Thymus (tissue), 14 donors: ENCODE measurements at places on chromosomes 7 and 10.

GRCh38 chr10:1737222-1738061 lies at the start of gene ADARB2:
Gene ADARB2 (minus strand): TSS chr10:1737525.
- peaks cover 64% of the 10 kb centered on the region for H3K27me3 ChIP-seq
- H3K4me1 ChIP-seq = no peaks in the 10 kb centered on the region
- H3K4me3 ChIP-seq = peak within 1 kb of the TSS; percentile 30
- no peak for DNase-seq
- H3K27ac ChIP-seq = no peak within 1 kb of the TSS
- H3K36me3 ChIP-seq = no peaks in the 10 kb centered on the region

GRCh38 chr7:104231054-104232046 lies 23.5 kb upstream of the ORC5 start:
- H3K36me3 ChIP-seq = no peaks in the 10 kb centered on the region
- no peak overlapping the region for H3K27ac ChIP-seq
- no peak overlapping the region for H3K4me3 ChIP-seq
- no peaks in the 10 kb centered on the region for H3K4me1 ChIP-seq

DNA sequence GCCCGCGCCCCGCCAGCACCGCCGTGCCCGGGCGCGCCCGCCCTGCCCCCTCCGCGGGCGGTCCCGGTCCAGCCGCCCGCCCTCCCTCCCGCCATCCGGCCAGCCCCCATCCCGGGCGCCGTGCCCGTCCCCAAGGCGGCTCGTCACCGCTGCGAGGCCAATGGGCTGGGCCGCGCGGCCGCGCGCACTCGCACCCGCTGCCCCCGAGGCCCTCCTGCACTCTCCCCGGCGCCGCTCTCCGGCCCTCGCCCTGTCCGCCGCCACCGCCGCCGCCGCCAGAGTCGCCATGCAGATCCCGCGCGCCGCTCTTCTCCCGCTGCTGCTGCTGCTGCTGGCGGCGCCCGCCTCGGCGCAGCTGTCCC lies at the start of gene HTRA1:
Gene HTRA1 (plus strand): TSS at position 187 of the 362 bp plus-strand sequence. CDS start 100 bp downstream, at position 287.
- H3K4me1 ChIP-seq = no peaks in the 10 kb centered on the region
- no peak for DNase-seq
- peaks cover 43% of the 10 kb centered on the region for H3K27me3 ChIP-seq
- H3K4me3 ChIP-seq = peak within 1 kb of the TSS; percentile 30
- H3K36me3 ChIP-seq = no peaks in the 10 kb centered on the region
- peak within 1 kb of the TSS; percentile 36 for H3K27ac ChIP-seq

DNA sequence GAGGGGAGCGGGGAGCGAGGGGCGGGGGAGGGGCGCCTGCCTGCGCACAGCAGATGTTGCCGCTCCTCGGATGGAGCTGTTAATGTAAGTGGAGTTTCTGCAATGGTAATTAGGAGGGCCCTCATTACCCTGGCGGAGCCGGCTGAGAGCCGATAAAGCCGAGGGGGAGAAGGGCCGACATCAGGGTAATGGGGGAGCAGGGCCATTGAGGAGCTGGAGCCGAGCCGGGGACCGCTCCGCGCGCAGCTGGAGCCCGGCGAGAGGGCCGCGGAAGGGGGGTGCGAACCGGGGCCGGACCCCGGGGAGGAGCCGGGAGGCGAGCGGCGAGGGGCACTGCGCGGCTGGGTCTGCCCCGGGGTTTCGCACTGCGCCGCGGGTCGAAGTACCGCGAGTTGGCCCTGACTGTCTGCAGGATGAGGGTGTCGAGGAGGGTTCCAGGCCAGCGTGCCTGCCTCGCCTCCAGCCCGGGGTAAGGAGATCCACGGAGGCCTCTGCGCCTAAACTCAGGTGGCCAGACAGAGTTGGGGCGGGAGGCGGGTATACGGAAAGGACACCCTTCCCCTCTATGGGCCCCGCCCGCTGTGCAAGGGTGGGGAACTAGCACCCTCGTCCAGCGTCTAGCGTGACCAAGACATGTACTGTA lies 55.0 kb upstream of the LBX1 start:
- no peak for DNase-seq
- no peak overlapping the region for H3K4me3 ChIP-seq
- H3K27ac ChIP-seq = no peak overlapping the region

DNA sequence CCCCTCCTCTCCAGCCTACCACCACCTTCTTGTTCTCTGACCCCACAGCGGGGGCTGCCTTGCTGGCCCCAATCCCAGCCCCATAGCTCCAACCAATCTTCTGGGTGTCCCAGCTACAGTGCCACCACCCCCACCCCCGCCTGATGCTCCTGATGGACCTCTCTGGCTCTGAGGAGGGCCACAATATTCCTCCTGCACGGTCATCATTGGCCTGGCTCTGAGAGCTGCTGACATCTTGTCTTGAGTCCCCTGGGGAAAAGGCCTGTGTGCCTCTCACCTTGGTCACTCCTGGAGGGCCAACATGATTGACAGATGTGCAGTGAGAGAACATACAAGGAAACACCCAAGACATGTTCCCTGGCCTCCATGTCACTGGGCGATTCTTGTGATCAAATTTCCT lies 7.6 kb downstream of the GDF2 start:
- H3K4me1 ChIP-seq = no peaks in the 10 kb centered on the region
- no peak overlapping the region for H3K4me3 ChIP-seq
- H3K27ac ChIP-seq = no peak overlapping the region
- H3K36me3 ChIP-seq = no peaks in the 10 kb centered on the region

- no peak for DNase-seq
- no peak overlapping the region for H3K4me3 ChIP-seq
- peaks cover 45% of the 10 kb centered on the region for H3K27me3 ChIP-seq
- no peak overlapping the region for H3K27ac ChIP-seq
- peaks cover 3% of the 10 kb centered on the region for H3K4me1 ChIP-seq
These were observed 1.9 kb downstream of the COBL start for GRCh38 chr7:51314726-51315125.

DNA sequence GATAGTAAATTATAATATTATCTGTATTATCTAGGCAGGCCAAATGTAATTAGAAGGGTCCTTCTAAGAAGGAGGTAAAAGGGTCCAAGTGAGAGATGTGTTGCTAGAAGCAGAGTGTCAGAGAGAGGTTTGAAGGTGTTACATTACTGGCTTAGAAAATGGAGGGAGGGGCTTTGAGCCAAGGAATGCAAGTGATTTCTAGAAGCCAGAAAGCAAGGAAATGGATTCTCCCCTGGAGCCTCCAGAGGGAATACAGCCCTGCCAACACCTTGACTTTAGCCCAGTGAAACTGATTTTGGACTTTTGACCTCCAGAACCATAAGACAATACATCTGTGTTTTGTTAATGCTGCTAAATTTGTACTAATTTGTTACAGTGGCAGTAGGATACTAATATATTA lies 97.9 kb upstream of the IL6 start:
- no peak for DNase-seq
- no peak overlapping the region for H3K4me3 ChIP-seq
- H3K27me3 ChIP-seq = no peaks in the 10 kb centered on the region
- H3K4me1 ChIP-seq = no peaks in the 10 kb centered on the region
- no peak overlapping the region for H3K27ac ChIP-seq

- H3K4me3 ChIP-seq = no peak overlapping the region
- no peak overlapping the region for H3K27ac ChIP-seq
- no peaks in the 10 kb centered on the region for H3K27me3 ChIP-seq
- no peak for DNase-seq
- H3K4me1 ChIP-seq = peaks cover 8% of the 10 kb centered on the region
These were observed 88.9 kb downstream of the WDFY4 start for GRCh38 chr10:48773580-48773979.

- H3K27ac ChIP-seq = no peak overlapping the region
- H3K27me3 ChIP-seq = no peaks in the 10 kb centered on the region
- no peak overlapping the region for H3K4me3 ChIP-seq
- peaks cover 2% of the 10 kb centered on the region for H3K4me1 ChIP-seq
These were observed 38.1 kb downstream of the PPIF start for GRCh38 chr10:79385392-79385795.

- no peak for DNase-seq
- H3K36me3 ChIP-seq = no peaks in the 10 kb centered on the region
- H3K4me3 ChIP-seq = no peak overlapping the region
- H3K27me3 ChIP-seq = no peaks in the 10 kb centered on the region
- H3K4me1 ChIP-seq = peaks cover 7% of the 10 kb centered on the region
These were observed 141.6 kb downstream of the PRKAG2 start for GRCh38 chr7:151735186-151735850.

- no peaks in the 10 kb centered on the region for H3K27me3 ChIP-seq
- H3K27ac ChIP-seq = no peak overlapping the region
- H3K4me1 ChIP-seq = no peaks in the 10 kb centered on the region
These were observed 27.3 kb upstream of the SFRP5 start for GRCh38 chr10:97798958-97799610.

GRCh38 chr7:128311013-128311412 lies 32.7 kb downstream of the RBM28 start:
- H3K36me3 ChIP-seq = peaks cover 44% of the 10 kb centered on the region
- DNase-seq = no peak
- H3K4me3 ChIP-seq = no peak overlapping the region
- no peaks in the 10 kb centered on the region for H3K4me1 ChIP-seq

DNA sequence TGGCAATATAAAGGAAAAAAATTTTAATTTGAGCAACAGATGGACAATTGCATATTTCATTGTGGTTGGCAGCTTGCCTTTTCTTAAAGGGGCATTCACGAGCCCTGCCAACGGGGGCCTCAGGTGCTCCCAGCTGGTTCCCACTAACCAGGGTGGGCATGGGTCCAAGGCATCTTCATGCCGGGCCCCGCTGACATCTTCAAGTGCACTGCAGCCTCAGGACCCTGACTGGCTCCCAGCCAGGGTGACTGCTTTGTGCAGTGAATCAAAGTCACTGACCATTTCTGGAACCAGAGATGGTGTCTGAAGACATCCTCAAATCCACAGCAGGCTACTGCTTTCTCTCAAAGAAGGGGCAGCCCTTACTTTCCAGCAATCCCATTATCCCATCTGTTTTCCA lies 275.2 kb upstream of the MGMT start:
- no peak overlapping the region for H3K27ac ChIP-seq
- DNase-seq = no peak
- no peaks in the 10 kb centered on the region for H3K27me3 ChIP-seq
- no peak overlapping the region for H3K4me3 ChIP-seq

- peaks cover 22% of the 10 kb centered on the region for H3K4me1 ChIP-seq
- peaks cover 47% of the 10 kb centered on the region for H3K36me3 ChIP-seq
- DNase-seq = no peak
- H3K4me3 ChIP-seq = no peak overlapping the region
- H3K27me3 ChIP-seq = no peaks in the 10 kb centered on the region
These were observed 65.1 kb downstream of the CLEC2L start for GRCh38 chr7:139588632-139589031.

- no peak overlapping the region for H3K4me3 ChIP-seq
- H3K27me3 ChIP-seq = no peaks in the 10 kb centered on the region
- H3K36me3 ChIP-seq = no peaks in the 10 kb centered on the region
- no peaks in the 10 kb centered on the region for H3K4me1 ChIP-seq
- no peak overlapping the region for H3K27ac ChIP-seq
These were observed 25.4 kb downstream of the HECW1 start for GRCh38 chr7:43137811-43138210.
